Fibroblast of the aortic adventitia (primary cell): ENCODE measurements at places on chromosomes 1 and 21. TPM values are rescaled to one million over a fixed set of nuclear protein-coding genes. Genes with fewer than 3 reads are reported as not detected.

SLC6A17 gene
- total RNA-seq = 0.16 and 0.90 TPM in 2 replicates

RGL1 gene
- 55.1 and 100 TPM in 2 replicates for total RNA-seq

LCE1D gene
- not detected in 2 replicates for total RNA-seq

S100A9 gene
- total RNA-seq = not detected in 2 replicates

FAAH gene
- total RNA-seq = 0.18 and 0.65 TPM in 2 replicates

CCDC181 gene
- 1.4 and 3.1 TPM in 2 replicates for total RNA-seq

PAQR6 gene
- total RNA-seq = 0.63 TPM in 1 of 2 replicates, not detected in the other

INSRR gene
- total RNA-seq = 0.08 TPM in 1 of 2 replicates, not detected in the other
